ENCODE measurements at places on chromosomes 1 and 21. TPM values are rescaled to one million over a fixed set of nuclear protein-coding genes. Genes with fewer than 3 reads are reported as not detected.

CFAP74 gene
- not detected for total RNA-seq

DNA sequence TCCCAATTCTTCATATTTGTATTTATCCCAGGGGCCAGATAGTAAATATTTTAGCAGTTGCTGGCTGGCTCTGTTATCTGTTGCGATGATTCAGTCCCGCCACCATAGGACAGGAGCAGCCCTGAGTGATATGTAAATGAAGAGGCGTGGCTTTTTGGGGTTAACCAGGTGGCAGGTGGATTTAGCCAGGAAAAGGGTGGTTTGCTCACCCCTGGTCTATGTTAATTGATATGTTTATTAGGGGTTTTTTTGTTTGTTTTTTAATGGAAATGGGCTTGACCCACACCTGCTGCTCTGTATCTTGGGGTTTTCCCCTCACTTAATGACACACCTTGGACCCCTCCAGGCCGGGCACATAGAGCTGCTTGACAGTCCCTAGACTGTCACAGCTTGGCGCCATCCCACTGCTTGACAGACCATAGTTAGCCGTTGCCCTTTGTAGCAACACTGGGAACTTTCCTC lies 62.8 kb downstream of the PIK3CD start:
- H3K36me3 ChIP-seq, result peaks cover 85% of the 10 kb centered on the region
- peak; percentile 45 for DNase-seq
- peak overlapping the region; percentile 96 for H3K4me3 ChIP-seq
- peaks cover 76% of the 10 kb centered on the region for H3K4me1 ChIP-seq
- H3K27ac ChIP-seq, result peak overlapping the region; percentile 96

- no peak overlapping the region for H3K27ac ChIP-seq
- H3K4me3 ChIP-seq, result no peak overlapping the region
- H3K36me3 ChIP-seq, result no peaks in the 10 kb centered on the region
- no peak for DNase-seq
- H3K4me1 ChIP-seq, result no peaks in the 10 kb centered on the region
These were observed 84.1 kb downstream of the LYPLAL1 start for GRCh38 chr1:219257751-219258150.

GRCh38 chr1:6271554-6271953 lies 10.7 kb upstream of the GPR153 start:
- no peak overlapping the region for H3K4me3 ChIP-seq
- no peaks in the 10 kb centered on the region for H3K36me3 ChIP-seq
- DNase-seq, result no peak
- no peak overlapping the region for H3K27ac ChIP-seq
- H3K27me3 ChIP-seq, result no peaks in the 10 kb centered on the region

DNA sequence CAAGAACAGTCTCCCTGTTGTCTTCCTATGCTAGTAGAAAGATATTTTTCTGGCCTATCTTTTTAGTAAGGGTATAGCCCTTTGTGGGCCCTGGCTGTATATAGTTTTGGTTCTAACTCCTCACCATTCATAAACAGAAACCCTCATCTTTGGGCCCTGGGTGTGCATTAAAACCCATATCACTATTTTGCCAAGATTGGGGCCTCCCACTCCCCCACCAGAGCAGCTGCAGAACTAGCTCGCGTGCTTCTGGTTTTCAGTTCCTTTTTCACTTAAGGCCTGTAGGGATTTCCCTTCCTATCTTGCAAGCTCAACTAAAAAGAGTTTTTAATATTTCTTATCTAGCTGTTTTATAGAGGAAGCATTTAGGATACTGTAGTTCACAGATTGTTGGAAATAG lies 106.4 kb downstream of the RGL1 start:
- no peak for DNase-seq
- H3K4me1 ChIP-seq, result peaks cover 5% of the 10 kb centered on the region
- no peaks in the 10 kb centered on the region for H3K36me3 ChIP-seq
- no peaks in the 10 kb centered on the region for H3K27me3 ChIP-seq
- no peak overlapping the region for H3K4me3 ChIP-seq

DNA sequence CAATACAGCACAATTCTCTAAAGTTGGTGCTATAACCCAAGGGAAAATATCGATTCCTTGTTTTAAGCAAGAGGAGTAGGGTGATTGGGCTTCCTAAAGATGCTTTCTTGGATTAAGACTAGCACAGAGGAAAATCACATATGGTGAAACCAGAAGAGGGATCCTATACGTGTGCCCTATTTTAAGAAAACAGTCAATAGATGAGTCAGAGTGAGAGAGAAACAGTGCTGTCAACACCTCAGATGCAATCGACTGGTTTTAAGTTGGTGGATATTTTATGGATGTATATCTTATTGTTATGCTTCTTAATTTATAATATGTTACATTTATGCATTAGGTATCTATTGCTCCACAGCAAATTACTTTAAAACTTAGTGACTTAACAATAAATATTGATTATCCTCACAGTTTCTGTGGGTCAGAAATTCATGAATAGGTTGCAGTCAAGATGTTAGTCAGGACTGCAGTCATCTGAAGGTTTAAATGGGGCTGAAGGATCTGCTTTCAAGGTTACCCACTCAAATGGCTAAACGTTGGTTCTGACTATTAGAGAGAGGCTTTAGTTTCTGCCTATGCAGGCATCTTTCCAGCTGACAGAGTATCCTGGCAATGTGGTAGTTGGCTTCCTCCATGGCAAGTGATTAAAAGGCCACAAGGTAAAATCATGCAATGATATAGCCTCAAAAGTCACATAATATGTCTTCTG lies 61.6 kb upstream of the DEPDC1 start:
- no peaks in the 10 kb centered on the region for H3K36me3 ChIP-seq
- H3K4me1 ChIP-seq, result no peaks in the 10 kb centered on the region
- H3K27me3 ChIP-seq, result no peaks in the 10 kb centered on the region
- no peak overlapping the region for H3K4me3 ChIP-seq
- no peak for DNase-seq

DNA sequence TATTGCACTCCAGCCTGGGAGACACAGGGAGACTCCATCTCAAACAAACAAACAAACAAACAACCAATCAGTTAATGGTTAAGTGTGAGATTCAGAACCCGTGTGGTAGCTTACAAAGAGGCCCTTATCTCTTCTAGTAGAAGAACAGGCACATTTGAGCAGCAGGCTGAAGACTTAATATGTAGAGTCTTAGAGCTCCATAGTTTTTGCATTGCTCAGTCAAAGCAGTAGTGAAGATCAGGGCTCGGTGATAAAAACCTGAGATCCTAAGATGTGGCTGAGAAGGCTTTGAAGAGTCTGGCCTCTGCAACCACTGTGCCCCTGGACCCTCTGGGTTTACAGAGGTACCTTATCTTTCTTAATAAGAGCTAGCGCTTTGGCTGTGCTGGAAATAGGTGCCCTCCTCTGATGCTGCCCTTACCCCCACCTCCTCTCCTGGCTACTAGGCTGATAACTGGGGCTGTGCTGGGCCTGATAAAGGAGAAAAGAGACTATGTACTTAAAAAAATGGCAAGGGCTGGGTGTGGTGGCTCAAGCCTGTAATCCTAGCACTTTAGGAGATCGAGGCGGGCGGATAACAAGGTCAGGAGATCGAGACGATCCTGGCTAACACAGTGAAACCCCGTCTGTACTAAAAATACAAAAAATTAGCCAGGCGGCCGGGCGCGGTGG lies 10.5 kb upstream of the UCK2 start:
- no peaks in the 10 kb centered on the region for H3K4me1 ChIP-seq
- no peak overlapping the region for H3K4me3 ChIP-seq
- no peak for DNase-seq
- H3K36me3 ChIP-seq, result no peaks in the 10 kb centered on the region
